ENCODE measurements at places on chromosomes 4 and X. TPM values are rescaled to one million over a fixed set of nuclear protein-coding genes. Genes with fewer than 3 reads are reported as not detected.
A peak's percentile ranks its signal among the peaks of the same experiment; 100 is the strongest.

Gene DMP1
- not detected for total RNA-seq

Gene FANCB
- total RNA-seq, result 8.0 TPM

Gene CYTL1
- total RNA-seq, result 1.2 TPM

DNA sequence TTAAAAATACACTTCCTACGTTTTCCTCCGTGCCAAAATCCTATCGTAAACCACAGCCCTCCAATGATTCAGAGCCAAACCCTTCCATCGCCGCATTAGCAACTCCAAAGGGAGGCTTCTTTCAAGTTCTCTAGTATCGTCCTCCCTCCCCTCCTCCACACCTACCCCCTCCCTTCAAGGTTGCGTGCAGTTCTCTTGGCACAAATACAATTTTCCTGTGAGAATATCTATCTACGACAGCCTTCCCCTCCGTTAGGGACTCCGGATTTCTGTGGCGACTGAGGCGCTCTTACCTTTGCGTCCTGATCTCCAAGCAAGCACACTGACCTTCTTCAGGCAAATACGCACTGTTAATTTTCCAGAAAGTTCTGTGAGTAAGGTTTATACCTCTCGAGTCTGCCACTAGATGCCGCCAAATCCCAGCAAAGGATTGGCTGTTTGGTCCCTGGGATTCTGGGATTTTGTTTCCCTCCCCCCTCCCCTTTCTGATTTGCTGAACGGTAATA is 1.2 kb upstream of the MORF4L2 start:
- H3K27me3 ChIP-seq, result no peaks in the 10 kb centered on the region
- no peak overlapping the region for H3K27ac ChIP-seq
- peak; percentile 51 for DNase-seq
- H3K4me1 ChIP-seq, result peaks cover 7% of the 10 kb centered on the region
- H3K36me3 ChIP-seq, result peaks cover 8% of the 10 kb centered on the region

GRCh38 chr4:74366367-74366911 is 1.5 kb downstream of the EREG start:
- H3K4me3 ChIP-seq, result no peak overlapping the region
- no peak overlapping the region for H3K27ac ChIP-seq
- H3K36me3 ChIP-seq, result no peaks in the 10 kb centered on the region
- peaks cover 3% of the 10 kb centered on the region for H3K4me1 ChIP-seq
- no peak for DNase-seq

- peak overlapping the region; percentile 97 for H3K27ac ChIP-seq
- DNase-seq, result peak; percentile 33
- H3K4me3 ChIP-seq, result peak overlapping the region; percentile 98
- peaks cover 4% of the 10 kb centered on the region for H3K27me3 ChIP-seq
- no peaks in the 10 kb centered on the region for H3K36me3 ChIP-seq
Observed at GRCh38 chr4:158769175-158769921, 522 bp downstream of the FNIP2 start.

GRCh38 chr4:152613841-152614721 is 65.7 kb downstream of the TMEM154 start:
- H3K4me1 ChIP-seq, result peaks cover 15% of the 10 kb centered on the region
- peaks cover 26% of the 10 kb centered on the region for H3K27me3 ChIP-seq
- no peak for DNase-seq
- H3K4me3 ChIP-seq, result no peak overlapping the region
- no peaks in the 10 kb centered on the region for H3K36me3 ChIP-seq

DNA sequence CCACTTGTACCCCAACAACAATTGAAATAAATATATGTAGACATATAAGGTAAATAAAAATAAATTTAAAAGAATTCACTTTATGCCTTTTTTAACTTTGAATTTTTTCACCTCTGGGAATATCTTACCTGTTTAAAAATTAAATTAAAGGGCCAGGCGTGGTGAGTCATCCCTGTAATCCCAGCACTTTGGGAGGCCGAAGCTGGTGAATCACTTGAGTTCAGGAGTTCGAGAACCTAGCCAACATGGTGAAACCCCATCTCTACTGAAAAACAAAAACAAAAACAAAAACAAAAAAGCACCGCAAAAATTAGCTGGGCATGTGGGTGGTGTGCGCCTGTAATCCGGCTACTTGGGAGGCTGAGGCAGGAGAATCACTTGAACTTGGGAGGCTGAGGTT is 164.8 kb downstream of the AASDH start:
- H3K27ac ChIP-seq, result no peak overlapping the region
- peaks cover 33% of the 10 kb centered on the region for H3K36me3 ChIP-seq
- H3K27me3 ChIP-seq, result no peaks in the 10 kb centered on the region
- no peak for DNase-seq

DNA sequence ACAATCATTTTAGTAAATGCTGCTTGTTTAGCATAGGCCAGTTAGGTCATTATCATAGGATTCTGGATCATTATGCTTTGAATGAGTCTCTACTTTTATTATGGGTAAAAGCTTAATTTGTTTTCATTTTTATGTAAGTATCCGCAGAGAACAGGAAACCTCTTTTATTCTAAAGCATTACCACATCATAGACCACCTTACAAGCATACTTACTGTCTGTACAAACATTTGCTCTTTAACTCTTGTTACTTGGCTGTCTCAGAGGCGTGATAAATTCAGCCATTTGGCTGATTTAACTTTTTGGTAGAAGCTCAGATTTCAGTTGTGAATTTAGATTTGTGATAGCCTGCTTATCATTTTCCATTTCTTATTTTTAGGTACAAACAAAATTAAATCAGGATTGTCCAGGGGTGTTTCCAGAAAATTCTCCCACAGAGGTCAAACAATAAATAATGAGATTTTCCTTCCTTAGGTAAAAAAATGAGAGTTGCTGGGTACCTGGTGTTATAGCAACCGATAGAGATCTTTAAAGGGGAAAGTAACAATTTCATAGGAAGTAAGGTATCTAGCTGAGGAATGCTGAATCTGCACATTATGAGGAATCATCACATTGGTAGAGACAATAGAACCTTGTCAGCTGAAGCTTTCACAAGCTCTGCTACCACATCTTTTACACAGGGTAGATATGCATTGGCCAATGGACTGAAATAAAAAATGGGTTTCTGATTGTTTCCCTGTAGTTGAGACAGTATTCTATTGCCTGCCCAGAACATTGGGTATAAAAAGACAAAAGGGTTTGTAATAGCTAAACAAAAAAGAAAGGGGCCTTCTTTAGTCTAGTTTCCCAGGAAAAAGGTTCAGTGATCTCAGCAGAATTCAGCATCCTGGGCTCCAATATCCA is 62.5 kb downstream of the NDNF start:
- no peak overlapping the region for H3K4me3 ChIP-seq
- H3K4me1 ChIP-seq, result peaks cover 15% of the 10 kb centered on the region
- no peaks in the 10 kb centered on the region for H3K36me3 ChIP-seq
- H3K27me3 ChIP-seq, result no peaks in the 10 kb centered on the region
- no peak for DNase-seq

DNA sequence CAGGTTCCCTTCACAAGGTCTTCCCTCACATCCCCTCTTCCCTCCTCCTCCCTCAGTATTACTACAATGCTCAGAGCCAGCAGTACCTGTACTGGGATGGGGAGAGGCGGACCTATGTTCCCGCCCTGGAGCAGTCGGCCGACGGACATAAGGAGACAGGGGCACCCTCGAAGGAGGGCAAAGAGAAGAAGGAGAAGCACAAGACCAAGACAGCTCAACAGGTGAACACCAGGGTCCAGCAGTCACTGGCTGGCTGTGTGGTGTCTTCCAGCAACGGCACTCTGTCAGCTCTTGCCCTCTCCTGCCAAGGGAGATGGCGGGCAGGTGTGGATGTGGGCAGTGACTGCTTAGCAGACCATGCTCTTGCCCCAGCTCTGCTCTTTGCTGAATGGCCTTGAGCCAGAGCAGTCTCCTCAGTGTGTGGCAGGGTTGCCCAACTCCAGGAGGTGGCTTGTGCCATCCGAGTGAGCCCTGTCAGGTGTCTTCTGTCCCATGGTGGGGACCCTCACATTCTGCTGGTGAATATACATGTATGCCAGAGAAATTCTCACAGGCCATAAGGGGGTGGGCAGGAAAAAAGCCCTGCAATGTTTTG is 11.4 kb upstream of the UBA1 start:
- H3K27me3 ChIP-seq, result no peaks in the 10 kb centered on the region
- peaks cover 12% of the 10 kb centered on the region for H3K36me3 ChIP-seq
- no peak overlapping the region for H3K4me3 ChIP-seq
- no peak overlapping the region for H3K27ac ChIP-seq
- H3K4me1 ChIP-seq, result no peaks in the 10 kb centered on the region
- DNase-seq, result no peak

GRCh38 chr4:162878096-162878495 is 288.6 kb downstream of the NAF1 start:
- H3K4me1 ChIP-seq, result peaks cover 2% of the 10 kb centered on the region
- H3K36me3 ChIP-seq, result no peaks in the 10 kb centered on the region
- H3K27ac ChIP-seq, result no peak overlapping the region
- H3K4me3 ChIP-seq, result no peak overlapping the region
- H3K27me3 ChIP-seq, result no peaks in the 10 kb centered on the region
- DNase-seq, result no peak

DNA sequence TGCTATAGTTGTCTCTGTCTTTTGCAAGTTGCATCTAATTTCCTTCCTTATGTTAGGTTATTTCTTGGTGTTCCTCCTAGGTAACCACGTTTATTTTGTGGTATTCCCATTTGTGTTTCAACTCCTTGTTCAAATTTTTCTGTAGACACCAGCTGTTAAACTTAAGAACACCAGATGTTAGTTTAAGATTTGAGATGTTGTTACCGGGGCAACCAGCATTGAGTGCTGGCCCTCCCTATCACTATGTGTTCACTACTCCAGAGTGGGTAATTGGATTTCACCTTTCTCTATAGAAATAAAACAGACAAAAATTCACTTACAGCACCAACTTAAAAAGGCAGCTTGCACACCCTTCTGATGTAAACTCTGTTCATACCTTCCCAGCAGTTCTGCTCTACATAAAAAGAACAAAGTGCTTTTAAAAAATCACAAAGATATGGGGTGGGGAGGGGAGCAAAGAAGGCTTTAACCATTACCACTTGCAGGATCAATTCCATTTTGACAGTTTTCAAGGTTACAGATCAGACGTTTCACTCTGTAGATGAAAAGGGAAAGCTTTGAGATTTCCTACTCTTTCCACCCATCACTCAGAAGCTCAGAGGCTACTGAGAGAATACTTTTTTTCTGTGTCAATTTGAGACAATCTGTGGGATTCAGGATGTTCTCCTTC is 82.9 kb downstream of the DKK2 start:
- H3K4me1 ChIP-seq, result peaks cover 2% of the 10 kb centered on the region
- H3K27me3 ChIP-seq, result no peaks in the 10 kb centered on the region
- peak overlapping the region; percentile 50 for H3K27ac ChIP-seq
- H3K36me3 ChIP-seq, result peaks cover 1% of the 10 kb centered on the region
- no peak for DNase-seq

GRCh38 chrX:40055495-40055894 is 42.3 kb downstream of the BCOR start:
- peaks cover 35% of the 10 kb centered on the region for H3K36me3 ChIP-seq
- H3K27me3 ChIP-seq, result no peaks in the 10 kb centered on the region
- DNase-seq, result no peak
- no peak overlapping the region for H3K27ac ChIP-seq
- no peak overlapping the region for H3K4me3 ChIP-seq

DNA sequence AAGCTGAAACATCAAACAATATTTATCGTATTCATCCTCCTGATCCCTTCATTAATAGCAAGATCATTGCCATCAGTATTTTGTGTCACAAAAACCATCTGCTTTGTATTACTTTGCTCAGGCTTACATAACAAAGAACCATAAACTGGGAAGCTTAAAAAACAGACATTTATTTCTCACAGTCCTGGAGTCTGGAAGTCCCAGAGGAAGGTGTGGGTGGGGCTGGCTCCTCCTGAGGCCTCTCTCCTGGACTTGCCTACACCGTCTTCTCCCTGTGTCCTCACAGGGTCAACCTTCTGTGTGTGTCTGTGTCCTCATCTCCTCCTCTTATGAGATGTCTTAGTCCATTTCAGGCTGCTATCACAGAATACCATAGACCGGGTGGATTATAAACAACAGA is 61.3 kb upstream of the MXRA5 start:
- H3K4me3 ChIP-seq, result no peak overlapping the region
- H3K27ac ChIP-seq, result peak overlapping the region; percentile 8
- no peaks in the 10 kb centered on the region for H3K27me3 ChIP-seq
- DNase-seq, result no peak
- H3K4me1 ChIP-seq, result no peaks in the 10 kb centered on the region

- peaks cover under 1% of the 10 kb centered on the region for H3K36me3 ChIP-seq
- peaks cover 1% of the 10 kb centered on the region for H3K4me1 ChIP-seq
- no peak overlapping the region for H3K4me3 ChIP-seq
- no peak overlapping the region for H3K27ac ChIP-seq
- DNase-seq, result no peak
Observed at GRCh38 chr4:16728111-16728510, 170.3 kb downstream of the LDB2 start.

GRCh38 chr4:151659601-151660364 is 101.0 kb downstream of the GATB start:
- no peak for DNase-seq
- H3K27ac ChIP-seq, result no peak overlapping the region
- H3K4me3 ChIP-seq, result no peak overlapping the region
- H3K27me3 ChIP-seq, result no peaks in the 10 kb centered on the region

- H3K27me3 ChIP-seq, result no peaks in the 10 kb centered on the region
- H3K27ac ChIP-seq, result no peak overlapping the region
- H3K4me3 ChIP-seq, result no peak overlapping the region
Observed at GRCh38 chr4:70651864-70652506, 14.3 kb downstream of the JCHAIN start.

DNA sequence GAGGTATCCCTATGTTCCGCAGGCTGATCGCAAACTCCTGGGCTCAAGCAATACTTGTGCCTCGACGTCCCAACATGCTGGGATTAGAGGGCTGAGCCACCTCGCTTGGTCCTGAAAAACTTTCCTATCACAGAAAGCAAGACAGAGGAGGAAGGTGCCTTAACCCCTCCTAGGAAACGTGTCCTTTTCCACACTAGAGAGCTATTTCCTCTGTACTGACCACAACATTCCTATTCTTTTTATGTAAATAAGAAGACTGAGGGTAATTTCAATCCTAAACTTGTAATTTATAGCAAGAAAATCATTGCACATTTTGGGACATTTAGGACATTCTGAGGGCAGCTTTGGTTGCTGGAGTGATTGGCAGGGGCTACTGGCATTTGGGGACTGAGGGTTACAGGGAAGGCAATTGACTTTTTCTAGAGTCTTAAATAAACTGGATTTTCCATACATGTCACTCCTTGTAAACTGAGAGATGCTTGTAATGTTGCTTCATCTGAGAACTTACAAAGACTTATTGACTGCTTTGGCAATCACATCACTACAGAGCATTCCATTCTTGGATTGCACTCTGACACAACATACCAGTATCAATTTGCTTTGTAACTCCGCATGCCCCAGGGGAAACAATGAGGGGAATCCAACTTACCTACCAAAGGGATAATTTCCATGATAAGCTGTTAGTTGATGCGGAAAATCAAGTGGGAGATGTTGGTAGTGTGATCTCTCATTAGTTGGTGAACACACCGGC is 15.6 kb downstream of the XAGE3 start:
- H3K27ac ChIP-seq, result no peak overlapping the region
- H3K4me1 ChIP-seq, result no peaks in the 10 kb centered on the region
- peaks cover 4% of the 10 kb centered on the region for H3K27me3 ChIP-seq
